ENCODE measurements at places on chromosomes 2 and 18.

GRCh38 chr2:64945973-64946768, 43.0 kb upstream of the SLC1A4 start:
- DNase-seq: peak; percentile 5

DNA sequence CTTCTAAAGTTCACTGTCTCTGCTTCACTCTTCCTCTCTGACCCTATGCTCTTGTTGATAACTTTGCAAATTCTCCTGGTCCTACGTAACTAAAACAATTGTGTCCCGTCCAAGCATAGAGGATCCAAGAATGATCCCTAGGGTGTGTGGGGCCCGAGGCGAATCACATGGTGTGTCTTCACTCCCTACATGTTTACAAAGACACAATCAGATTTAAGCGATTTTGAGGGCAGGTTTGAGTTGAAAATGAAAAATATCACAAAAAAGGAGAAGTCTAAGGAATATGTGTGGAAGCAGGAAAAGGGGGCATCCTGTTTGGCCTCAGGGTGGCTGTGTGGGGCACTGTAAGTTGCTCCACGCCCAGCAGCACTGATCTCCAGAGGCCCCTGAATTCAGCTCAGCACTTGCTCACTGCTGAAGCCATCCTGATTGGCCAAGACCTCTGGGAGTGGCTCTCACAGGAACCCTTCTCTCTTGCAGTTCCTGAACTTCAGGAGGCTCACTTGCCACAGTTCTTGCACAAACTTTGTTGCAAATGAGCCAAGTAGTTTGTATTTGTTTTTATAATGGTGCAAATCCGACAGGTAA, 363.6 kb downstream of the ZNF521 start:
- DNase-seq: no peak

- no peak for DNase-seq
Observed at GRCh38 chr2:175475130-175475529, 293.6 kb upstream of the ATP5MC3 start.

- DNase-seq: no peak
Observed at GRCh38 chr2:197969391-197969893, 165.0 kb downstream of the PLCL1 start.

DNA sequence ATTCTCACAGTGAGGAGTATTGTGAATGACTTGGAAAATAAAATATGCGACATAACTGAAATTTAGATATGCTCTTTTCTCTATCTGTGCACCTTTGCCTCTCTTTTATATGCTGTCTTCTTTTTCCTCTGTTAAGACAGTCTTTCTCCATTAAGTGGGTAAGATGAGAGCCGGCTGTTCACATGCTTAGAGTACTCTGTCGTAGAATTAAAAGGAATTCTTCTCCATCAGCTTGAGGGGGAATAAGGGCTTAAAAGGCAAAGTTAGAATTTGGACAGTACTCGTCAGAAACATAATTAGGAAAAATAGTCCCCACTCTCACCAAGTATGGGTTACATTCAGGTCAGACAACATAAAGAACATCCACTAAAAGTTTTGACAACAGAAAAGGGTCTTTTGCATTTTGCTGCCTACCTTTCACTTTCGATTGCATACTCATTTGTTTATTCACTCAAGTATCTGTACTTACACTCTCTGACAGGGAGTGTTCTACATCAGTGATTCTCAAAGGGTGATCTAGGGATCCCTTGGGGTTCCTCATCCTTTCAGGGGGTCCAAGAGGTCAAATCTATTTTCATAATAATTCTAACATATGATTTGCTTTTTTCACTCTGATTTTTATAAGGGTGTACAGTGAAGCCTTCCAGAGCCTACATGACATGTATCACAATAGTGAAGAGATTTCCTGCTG, 48.0 kb downstream of the ARHGAP15 start:
- DNase-seq: no peak

- no peak for DNase-seq
Observed at GRCh38 chr2:190947711-190948251, 66.2 kb downstream of the STAT1 start.

DNA sequence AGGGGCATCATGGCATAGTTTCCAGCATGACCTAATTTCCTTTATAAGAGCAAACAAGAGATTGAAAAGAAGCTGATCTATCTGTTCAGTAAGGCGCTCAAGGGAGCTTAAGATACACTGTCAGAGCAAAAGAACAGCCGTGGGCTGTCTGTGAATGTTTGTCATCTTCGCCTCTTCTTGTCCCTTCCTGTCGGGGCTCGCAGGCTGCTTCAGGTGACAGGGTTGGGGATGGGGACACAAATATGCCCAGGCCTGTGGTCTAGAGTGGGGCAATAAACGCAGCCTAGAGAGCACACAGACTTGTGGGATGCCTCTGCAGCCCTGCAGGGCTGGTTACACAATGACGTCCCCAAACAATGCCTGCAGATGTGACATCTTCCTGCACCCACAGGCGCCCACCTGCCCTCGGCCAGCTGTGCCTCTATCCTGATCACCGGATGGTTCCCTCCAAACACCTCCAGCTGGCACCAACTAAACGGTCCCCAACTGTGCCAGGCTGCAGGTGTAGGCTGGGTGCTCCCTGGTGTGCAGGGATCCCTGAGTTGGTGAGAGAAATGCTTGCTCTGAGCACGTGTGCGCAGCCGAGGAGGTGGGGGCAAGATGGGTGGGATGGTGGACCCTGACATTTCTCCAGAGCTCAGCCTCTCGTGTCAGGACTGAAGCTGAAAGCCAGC, 72.8 kb downstream of the EDAR start:
- no peak for DNase-seq
